ENCODE measurements at places on chromosomes 1 and 21.

GRCh38 chr21:35338881-35339632 is 290.0 kb upstream of the RUNX1 start:
- DNase-seq, result no peak

DNA sequence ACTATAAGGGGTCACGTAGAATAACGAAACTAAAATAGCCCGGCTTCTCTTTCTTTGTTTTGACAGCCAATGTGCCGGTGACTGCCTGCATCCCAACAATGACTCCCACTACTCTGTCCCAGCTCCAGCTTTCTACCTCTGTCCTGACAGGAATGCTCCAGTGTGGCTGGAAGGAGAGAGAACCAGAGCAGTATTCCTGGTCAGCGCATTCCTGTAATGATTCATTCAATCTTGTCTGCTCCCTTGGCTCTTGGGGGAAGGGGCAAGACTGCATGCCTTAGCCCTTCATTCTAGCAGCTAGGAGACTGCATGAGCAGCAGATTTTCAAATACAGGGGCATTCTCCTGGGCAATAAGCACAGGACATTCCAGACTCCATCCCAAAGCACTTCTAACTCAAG is 132.1 kb upstream of the PRMT6 start:
- DNase-seq, result peak; percentile 22

- DNase-seq, result no peak
These were observed 50.8 kb downstream of the HS2ST1 start for GRCh38 chr1:86965012-86965826.

- no peak for DNase-seq
These were observed 80.3 kb downstream of the RNF220 start for GRCh38 chr1:44485229-44485933.

GRCh38 chr1:208374391-208374941 is 130.3 kb upstream of the PLXNA2 start:
- no peak for DNase-seq

DNA sequence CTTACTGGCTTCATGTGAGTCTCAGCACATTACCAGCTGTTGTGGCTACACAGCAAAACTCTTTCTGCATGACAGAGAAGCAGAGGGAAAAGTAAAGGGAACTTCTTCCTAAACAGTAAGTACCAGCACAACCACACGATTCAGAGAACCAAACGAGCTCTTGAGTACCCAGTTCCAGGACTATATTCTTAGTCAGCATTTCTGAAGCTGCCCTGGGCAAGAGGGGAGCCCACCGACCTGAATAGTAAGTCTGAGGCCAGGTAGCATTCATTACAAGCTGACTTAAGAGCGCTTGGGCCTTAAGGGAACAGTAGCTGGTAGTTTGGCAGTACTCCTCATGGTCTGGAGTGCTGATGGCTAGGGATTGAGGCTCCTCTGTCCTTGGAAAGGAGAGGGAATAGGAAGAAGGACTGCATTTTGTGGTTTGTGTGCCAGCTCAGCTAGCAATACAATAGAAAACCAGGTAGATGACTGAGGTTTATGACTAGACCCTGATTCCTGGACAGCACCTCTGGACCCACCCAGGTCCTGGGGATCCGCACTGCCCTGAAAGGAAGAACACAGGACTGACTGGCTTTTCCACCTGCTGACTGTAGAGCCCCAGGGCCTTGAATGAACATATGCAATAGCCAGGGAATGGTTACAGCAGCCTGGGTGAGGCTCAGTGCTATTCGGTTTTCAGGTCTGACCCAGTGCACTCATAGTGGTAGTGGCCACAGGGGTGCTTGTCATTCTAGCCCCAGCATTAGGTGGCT is 396.8 kb upstream of the PRMT6 start:
- DNase-seq, result no peak

- no peak for DNase-seq
These were observed 800 bp upstream of the FAM163A start for GRCh38 chr1:179742291-179742690.

DNA sequence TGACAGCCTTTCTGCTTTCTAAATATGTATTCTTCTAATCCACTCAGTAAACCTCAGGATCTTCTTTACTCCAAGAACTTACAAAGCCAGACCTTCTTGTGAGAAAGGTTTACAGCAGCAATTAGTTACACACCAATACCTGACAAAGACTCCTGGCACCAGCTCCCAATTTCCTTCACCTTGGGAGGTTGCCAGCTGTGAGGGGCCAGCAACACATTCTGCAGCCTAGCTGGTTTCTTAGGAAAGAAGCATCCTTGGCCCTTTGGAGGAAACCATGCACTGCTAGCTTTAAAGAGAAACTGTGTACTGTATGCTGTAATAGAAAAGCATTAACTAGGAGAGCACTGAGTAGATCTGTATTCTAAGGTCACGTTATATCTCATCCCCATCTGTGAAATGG is 10.8 kb downstream of the FYB2 start:
- no peak for DNase-seq

GRCh38 chr1:240004086-240004749 is 87.5 kb upstream of the FMN2 start:
- no peak for DNase-seq

GRCh38 chr1:159175571-159175970 is 4.2 kb downstream of the CADM3 start:
- no peak for DNase-seq

DNA sequence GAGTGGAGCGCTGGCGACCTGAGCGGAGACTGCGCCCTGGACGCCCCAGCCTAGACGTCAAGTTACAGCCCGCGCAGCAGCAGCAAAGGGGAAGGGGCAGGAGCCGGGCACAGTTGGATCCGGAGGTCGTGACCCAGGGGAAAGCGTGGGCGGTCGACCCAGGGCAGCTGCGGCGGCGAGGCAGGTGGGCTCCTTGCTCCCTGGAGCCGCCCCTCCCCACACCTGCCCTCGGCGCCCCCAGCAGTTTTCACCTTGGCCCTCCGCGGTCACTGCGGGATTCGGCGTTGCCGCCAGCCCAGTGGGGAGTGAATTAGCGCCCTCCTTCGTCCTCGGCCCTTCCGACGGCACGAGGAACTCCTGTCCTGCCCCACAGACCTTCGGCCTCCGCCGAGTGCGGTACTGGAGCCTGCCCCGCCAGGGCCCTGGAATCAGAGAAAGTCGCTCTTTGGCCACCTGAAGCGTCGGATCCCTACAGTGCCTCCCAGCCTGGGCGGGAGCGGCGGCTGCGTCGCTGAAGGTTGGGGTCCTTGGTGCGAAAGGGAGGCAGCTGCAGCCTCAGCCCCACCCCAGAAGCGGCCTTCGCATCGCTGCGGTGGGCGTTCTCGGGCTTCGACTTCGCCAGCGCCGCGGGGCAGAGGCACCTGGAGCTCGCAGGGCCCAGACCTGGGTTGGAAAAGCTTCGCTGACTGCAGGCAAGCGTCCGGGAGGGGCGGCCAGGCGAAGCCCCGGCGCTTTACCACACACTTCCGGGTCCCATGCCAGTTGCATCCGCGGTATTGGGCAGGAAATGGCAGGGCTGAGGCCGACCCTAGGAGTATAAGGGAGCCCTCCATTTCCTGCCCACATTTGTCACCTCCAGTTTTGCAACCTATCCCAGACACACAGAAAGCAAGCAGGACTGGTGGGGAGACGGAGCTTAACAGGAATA is 4.2 kb downstream of the TFAP2E start:
- DNase-seq, result no peak

DNA sequence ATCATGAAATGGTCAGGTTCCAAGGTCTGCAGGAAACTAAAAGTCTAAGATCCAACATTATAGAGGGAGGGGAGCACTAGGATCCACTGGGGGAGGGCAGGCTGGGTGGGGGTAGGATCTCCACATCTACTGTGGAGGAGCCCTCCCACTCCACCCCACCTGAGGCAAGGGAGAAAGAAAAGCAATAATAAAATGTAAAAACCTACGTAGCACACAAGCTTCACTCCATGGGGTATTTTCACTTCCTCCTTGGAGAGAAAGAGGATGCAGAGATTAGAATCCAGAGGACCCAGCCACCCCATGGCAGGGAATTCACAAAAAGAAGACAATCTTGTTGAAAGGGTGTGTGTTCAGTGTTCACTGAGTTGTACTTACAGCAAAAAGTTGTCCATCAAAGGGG is 14.4 kb downstream of the SPOCD1 start:
- DNase-seq, result no peak

- DNase-seq, result no peak
These were observed 32.6 kb downstream of the CFH start for GRCh38 chr1:196684476-196684875.

GRCh38 chr1:39044762-39045161 is 18.6 kb downstream of the NDUFS5 start:
- DNase-seq, result no peak

GRCh38 chr1:34597877-34598514 is 156.9 kb upstream of the GJB5 start:
- DNase-seq, result peak; percentile 54

GRCh38 chr1:69256036-69256435 is 311.7 kb upstream of the LRRC7 start:
- no peak for DNase-seq

GRCh38 chr1:183282101-183282855 is 96.2 kb downstream of the LAMC2 start:
- DNase-seq, result no peak

GRCh38 chr1:229162825-229163515 is 107.9 kb upstream of the RAB4A start:
- no peak for DNase-seq

- no peak for DNase-seq
These were observed 31.6 kb upstream of the NFIA start for GRCh38 chr1:61050541-61051442.

DNA sequence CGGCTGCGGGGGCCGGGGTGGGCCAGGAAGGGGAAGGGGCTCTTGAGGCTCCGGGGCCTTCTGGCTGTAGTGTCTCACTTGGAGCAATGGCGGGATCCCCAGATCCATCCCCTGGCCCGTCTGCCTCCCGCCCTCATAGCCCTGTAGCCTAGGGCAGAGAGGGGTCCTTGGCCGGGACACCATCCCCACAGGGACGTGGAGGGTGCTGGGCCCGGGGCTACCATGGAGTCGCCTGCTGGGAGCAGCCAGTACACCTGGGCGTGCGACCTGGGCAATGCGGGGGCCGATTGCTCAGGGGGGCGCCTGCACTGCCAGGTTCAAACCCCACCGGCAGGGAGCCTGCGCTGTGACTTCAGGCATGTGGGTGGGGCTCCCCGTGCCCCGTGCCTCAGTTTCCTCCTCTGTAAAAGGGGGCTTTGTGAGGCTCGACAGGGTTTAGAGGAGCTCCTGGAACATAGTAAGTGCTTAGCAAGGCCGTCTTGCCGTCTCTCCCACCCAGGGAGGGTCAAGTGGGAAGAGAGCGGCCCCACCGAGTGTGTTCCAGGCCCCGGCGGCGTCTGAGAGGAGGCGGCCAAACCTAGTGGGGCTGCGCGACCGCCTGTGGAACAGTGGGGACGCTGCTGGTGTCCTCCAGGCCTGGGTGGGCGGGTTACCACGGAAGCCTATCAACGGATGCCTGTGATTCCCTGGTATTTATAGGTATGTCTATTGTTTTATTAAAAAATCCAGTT is 20.8 kb downstream of the PRKCZ start:
- no peak for DNase-seq

- DNase-seq, result no peak
These were observed 1.2 kb upstream of the ATP13A2 start for GRCh38 chr1:17012775-17013490.

DNA sequence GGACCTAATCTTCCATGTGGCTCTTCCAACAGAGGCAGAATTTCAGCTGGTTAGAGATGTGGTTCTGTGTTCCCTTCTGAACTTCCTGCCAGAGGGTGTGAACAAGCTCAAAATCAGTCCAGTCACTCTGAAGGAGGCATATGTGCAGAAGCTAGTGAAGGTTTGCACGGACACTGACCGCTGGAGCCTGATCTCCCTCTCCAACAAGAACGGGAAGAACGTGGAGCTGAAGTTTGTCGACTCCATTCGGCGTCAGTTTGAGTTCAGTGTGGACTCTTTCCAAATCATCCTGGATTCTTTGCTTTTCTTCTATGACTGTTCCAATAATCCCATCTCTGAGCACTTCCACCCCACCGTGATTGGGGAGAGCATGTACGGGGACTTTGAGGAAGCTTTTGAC is 17.3 kb downstream of the TENT5C start:
- DNase-seq, result no peak

- no peak for DNase-seq
These were observed 2.1 kb downstream of the PADI1 start for GRCh38 chr1:17207046-17207445.

DNA sequence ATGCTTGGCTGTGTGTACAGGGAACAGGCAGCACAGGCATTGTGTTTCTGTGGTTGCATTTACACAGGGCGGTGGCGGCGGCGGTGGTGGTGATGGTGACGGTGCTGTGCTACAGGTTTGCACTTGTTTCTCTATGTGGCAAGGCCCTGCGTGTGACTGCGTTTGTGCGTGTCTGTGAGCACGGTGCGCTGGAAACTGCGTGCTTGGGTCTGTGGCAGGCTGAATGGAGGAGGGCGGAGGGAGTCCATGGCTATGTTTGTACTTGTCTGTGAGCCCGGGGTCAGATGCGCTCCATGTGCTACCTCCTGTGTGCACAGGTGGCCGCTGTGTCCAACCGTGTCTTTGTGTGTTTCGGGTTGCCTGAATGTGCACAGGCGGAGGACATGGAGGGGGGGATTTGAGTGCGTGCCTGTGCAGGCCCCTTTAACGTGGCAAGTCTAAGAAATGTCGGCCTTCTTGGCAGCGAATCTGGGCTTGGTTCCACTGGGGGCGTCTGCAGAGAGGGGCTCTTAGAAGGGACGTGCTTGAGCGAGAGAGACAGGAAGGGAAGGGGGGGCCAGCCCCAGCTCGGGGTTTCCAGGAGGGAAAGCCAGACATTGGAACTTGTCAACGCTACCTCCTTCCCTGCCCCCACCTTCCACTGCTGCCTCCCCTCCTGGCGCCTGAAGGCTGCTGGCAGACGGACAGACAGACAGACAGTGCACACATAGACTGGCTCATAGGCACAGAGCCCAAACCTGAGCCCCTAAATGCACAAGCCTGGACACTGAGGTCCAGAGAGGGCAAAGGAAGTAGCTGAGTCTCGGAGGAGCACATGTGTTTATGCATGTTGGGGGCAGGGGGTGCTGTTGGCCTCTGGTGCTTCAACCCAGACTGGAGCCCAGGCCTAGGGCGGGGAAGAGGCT is 32.7 kb upstream of the WASF2 start:
- no peak for DNase-seq

- DNase-seq, result no peak
These were observed 198.4 kb upstream of the PTGFR start for GRCh38 chr1:78292361-78292760.

GRCh38 chr1:19477284-19478249 is 7.8 kb downstream of the CAPZB start:
- no peak for DNase-seq

DNA sequence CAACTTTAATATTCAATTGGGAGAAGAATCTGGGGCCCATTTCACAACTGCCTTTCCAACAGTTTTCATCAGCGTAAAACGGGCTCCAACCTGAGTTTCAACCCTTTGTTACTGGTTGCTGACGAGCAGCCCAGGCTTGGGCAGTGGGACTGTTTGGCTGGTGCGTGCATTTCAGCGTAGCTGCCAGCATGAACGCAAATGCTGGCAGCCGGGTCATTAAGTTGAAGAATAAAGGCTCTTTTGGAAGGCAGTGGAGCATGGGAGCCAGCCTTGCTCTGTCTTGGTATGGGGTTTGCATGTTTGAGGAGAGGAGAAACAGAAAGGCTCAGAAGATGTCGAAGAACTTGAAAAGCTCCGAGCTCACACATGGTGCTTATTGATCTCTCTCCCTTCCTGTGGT is 40.7 kb downstream of the WDR3 start:
- DNase-seq, result peak; percentile 6

Measured in left renal pelvis (tissue), 4 donors.